ENCODE measurements at places on chromosomes 4 and X.

DNA sequence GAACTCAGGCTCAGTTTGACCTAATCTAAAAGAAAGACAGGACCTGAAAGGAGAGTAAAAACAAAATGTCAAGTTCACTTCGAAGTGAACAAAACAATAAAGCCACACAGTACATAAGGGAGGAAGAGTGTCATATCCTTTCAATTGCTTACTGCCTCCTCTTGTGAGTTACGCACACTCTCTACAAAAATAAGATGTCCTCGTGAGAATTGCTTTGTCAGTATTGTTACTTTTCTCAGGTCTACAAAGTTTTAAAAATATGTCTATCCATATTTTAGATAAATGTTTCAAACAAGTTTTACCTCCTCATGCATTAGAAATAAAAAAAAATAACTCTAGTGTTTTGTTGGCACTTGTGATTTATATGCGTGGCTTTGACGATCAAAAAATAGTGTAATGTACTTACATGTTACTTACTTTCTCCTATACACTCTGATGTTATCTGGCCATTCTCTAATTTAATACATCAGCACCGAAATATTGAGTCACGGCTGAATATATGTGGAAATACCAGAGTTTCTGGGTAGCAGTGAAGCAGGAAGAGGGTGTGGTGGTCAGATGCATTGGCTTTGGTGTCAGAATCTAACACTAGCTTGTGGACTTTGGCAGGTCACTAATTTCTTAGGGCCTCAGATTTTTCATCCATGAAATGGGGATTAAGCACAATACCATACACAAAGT lies 8.1 kb upstream of the MRPL1 start:
- DNase-seq: no peak

DNA sequence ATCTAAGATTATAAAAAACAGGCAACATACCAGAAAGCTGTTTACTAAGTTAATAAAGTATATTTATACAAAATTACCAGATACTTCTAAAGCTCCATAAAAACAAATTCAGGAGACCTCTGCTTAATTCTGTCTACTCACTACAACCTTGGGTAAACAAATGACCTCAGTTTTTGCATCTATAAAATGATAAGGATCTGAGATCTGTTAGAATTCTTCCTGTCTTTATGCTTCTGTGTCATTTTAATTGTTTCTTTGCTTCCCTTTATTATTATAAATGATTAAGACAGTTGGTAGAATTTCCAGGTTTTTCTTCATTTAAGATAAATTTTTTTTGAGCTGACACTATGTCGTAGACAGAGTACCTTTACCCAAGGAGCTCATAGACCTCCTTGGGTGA lies 76.0 kb downstream of the ANK2 start:
- no peak for DNase-seq

DNA sequence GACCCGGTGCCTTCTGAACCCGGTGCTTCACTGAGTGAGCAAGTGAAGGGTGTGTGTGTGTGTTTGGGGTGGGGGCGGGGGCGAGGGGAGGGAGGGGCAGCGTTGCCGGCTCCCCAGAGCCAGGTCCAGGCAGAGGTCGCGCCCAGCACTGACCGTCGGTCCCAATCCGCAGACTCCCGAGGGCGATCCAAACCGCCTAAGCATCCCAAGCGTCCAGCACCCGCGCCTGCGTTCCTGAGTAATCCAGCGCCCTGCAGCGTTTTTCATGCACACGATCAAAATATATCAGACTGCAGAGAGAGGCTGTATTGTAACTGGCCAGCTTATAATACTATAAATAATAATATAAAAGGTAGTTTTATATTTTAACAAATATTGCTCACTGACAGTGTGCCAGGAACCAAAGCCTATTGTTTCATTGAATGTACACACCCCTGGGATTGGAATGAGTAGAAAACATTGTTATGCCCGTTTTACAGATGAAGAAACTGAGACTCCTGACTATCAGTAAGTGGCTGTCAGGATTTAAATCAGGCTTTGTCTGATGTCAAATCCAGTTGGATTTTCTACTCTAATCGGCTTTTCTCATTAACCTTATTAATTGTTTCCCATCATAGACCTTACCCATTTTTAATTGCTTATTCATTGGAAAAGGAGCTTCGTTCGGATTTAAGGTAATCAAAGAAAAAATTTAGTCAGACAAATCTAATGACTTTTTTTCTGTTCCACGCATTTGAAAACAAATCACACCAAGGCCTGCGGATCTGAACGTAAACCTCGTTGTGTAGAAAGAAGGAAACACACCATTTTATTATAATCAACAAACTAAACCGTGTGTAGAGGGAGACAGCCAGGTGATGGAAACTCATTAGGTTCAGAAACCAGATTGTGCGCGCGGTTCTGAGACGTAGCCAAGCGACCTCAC lies 4.0 kb upstream of the NKX3-2 start:
- DNase-seq: no peak

- DNase-seq: no peak
Observed at GRCh38 chr4:141804836-141805235, 168.5 kb downstream of the IL15 start.

DNA sequence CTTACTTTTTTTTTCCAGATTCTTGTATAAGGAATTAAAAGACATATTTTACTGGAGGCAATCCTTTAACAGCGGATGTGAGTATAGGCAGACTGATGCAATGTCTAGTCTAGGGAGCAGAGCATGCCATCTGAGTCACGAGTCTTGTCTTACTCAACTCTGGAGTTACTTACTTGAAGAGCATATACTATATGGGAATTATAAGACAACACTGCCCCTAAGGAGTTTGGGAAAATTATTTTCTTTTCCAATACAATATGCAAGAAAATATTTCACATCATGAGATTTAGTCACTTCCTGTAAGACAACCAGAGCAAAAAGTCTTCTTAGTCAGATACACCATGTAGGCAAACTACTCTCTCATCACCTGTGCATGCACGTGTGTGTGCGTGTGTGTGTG lies 537.3 kb upstream of the FTHL17 start:
- DNase-seq: no peak

DNA sequence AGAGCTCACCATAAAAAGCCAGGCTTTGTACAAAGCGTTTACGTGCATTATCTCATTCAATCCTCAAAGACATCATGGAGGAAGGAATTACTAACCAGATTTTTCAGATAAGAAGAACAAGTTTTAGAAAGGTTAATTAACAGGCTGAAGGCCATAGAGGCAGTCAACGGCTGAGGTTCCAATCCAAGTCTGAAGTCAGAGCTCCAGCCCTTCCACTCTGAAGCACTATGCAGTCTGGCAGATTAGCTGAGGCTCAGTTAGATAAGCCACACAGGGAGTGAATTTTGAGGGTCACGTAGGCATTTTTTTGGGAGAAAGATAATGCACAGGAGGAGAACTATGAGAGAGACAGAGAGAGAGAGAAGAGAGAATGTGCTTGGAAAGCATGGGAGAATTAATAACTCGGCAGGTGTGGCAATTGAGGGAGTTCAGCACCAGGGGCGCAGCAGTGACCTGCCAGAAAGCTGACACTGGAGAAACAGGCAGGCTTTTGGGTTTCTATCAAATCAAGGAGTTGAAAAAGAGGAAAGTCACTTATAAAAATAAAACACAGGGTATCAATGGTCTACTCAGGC lies 116.5 kb upstream of the NAP1L5 start:
- DNase-seq: no peak

DNA sequence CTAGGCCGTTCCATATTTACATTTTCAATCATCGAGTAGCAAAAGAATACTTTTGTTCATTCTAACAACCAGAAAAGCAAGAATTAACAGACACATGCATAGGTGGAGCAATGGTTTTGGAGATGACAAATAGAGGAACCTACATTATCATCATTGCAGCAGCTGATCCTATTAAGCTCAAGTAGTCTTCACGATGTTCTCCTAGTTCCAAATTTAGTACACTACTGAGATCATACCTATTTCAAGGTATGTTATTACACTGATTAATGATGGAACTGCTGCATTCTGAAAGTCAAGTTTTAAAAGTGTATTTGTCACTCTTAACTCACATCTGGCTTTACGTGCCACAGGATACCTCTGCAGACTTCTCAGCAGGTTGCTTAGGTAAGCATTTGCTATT lies 87.4 kb downstream of the ADGRA3 start:
- no peak for DNase-seq

DNA sequence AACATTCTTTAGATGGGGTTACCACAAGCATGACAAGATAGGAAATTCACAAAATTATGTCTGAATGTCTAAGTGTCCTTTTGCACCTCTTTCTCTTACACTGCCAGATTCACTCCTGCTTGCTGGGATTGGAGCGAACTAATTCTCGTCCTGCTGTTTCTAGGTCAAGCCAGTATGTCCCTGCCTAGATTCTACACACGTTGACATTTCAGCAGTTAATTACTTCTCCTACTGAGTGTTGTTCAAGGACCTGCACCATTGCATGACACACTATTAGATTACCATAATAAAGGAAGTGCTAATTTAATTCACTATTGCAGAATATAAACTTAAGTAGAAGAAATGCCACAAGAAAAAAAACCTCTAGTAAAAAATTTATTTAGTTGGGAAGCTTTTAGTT lies 1911.7 kb downstream of the PCDH7 start:
- DNase-seq: no peak

DNA sequence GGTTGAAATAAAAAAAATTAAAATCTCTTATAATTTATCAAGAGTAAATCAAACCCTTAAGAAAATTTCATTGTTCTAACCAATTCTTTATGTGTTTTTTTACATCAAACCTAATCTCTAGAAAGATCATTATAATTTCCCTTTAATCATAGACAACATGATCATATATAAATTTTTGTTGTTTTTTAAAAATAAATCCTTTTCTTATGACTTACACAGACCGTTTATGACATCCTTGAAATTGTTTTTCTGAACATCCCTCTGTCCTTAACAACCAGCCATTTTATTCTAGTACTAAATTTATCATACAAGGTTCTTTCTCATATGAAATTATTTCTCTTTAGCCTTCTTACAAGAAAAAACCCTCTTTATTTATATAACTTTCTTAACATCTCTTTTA lies 62.7 kb upstream of the GABRE start:
- no peak for DNase-seq

- no peak for DNase-seq
Observed at GRCh38 chr4:156783966-156784365, 187.6 kb downstream of the PDGFC start.

- DNase-seq: peak; percentile 58
Observed at GRCh38 chrX:103376118-103376978, at the start of gene BEX3. TSS of gene BEX3 (plus strand) at chrX:103376538. CDS start at chrX:103377522, 984 bp downstream.

DNA sequence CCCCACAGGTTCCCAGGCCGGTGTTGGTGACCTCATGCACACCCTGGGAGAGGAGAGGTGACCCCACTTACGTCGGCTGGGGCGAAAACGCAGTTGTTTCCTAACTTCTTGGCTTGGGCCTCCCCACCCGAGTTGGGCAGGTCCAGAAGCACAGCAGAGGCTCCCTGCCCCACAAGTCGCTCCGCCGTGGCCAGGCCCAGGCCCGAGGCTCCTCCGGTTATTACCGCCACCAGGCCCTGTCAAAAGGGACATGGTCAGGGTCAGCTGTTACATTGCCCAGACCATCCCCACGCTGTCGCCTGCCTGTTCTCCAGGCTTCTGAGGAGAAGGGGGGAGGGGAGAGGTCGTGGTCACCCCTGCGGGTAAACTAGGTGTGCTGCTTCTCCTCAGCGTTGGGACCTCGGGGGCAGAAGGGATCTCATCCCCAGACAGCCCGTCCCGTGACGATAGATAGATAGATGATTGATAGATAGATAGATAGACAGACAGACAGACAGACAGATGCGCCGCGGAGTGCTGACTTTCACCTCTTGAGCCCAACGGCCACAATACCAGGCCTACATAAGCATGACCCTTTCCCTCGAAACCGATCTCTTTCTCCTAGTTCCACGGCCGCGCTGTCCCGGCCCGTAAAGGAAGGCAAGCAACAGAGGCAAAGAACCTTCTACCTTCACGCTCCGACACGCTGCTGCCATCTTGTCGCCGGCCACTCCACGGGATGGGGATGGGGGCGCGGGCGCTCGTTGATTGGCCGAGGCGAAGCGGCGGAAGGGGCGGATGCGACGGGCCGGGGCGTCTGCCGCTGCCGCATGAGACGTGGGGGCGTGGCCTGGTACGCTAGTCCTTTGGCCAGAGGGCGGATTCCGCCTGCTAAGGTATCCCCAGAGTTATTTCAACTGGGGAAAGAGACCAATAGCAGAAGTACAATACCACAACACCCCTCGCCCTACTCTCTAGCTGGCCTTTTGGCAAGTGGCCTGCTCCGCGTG lies at the start of gene HSD17B10:
Gene HSD17B10, minus strand, starts transcription at position 720 of the 989 bp plus-strand sequence. Its CDS starts 25 bp downstream, at position 695.
- peak; percentile 80 for DNase-seq

DNA sequence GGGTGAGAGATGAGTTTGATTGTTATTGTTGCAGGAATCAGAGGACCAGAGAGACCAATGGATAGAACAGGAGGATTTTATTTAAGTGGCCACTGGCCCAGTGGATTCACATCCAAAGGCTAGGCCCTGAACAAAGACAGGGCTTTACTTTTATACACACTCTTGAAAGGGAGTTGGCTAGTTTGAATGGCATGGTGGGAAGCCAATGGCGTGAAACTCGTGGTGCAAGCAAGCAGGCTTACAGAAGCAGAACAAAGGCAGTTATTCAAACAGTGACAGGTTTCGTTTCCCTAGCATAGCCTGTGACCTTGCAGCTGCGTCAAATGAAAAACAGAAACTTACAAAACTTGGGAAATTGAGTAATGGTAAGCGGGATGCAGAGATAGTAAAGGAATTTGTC lies 110.2 kb upstream of the PRDX4 start:
- no peak for DNase-seq

GRCh38 chr4:105544520-105545286 lies 7.7 kb upstream of the ARHGEF38 start:
- no peak for DNase-seq

DNA sequence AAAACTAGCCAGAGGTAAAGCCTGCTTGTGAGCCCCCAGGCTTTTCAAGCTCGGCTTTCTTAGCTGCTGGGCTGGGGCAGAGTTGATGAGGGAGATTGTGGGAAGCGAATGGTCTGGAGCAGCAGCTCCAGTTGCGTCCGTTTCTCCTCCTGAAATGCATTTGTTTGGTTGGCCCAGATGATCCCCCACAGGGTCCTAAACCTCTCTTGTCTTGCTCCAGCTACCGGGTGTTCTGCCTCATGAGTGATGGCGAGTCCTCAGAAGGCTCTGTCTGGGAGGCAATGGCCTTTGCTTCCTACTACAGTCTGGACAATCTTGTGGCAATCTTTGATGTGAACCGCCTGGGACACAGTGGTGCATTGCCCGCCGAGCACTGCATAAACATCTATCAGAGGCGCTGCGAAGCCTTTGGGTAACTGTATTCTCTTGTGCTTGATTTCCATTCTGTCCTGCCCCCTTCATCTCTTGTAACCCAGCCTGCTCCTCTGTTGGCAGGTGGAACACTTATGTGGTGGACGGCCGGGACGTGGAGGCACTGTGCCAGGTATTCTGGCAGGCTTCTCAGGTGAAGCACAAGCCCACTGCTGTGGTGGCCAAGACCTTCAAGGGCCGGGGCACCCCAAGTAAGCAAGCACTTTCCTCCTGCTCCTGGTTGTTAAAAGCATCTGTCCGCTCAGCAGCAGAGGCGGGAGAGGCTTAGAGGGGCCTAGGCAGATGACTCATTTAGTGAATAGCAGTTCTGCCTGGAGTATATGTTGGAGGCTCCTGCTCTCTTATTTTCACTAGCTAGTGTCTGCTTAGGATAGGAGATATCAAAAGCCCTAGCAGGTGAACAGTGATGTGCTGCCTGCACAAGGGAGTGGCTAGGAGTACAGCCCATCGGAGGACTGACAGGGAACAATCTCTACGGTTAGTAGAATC lies 15.3 kb downstream of the TKTL1 start:
- no peak for DNase-seq

- DNase-seq: no peak
Observed at GRCh38 chr4:139660568-139661043, 5.0 kb upstream of the MGST2 start.
